Fibroblast of skin of back (primary cell): ENCODE measurements at places on chromosomes 1 and 21.

DNA sequence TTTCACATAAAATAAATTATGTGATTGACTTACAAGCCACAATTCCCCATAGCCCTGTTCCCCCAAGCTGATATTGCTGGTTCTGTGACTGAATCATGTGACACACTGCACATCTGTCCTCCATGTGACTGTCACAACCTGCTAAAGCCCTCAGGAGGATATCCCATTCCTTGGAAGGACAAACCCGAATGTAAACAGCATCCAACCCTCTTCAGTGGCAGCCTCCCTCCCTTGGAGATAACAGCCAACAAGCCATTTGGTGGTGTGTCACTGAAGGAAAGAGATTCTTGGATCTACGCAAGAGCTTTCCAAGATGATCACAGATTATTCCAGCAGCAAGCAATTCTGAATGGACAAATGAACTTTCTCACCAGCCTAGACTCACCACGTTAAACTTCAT lies 153.9 kb upstream of the TIAM1 start:
- DNase-seq: no peak

- no peak for DNase-seq
Observed at GRCh38 chr1:154386643-154387352, 18.3 kb upstream of the IL6R start.

GRCh38 chr1:172818841-172819527 lies 160.1 kb downstream of the FASLG start:
- DNase-seq: no peak

- peak; percentile 89 for DNase-seq
Observed at GRCh38 chr1:33390542-33390941, 40.4 kb downstream of the PHC2 start.

- no peak for DNase-seq
Observed at GRCh38 chr1:47507881-47508701, 70.2 kb downstream of the FOXD2 start.

DNA sequence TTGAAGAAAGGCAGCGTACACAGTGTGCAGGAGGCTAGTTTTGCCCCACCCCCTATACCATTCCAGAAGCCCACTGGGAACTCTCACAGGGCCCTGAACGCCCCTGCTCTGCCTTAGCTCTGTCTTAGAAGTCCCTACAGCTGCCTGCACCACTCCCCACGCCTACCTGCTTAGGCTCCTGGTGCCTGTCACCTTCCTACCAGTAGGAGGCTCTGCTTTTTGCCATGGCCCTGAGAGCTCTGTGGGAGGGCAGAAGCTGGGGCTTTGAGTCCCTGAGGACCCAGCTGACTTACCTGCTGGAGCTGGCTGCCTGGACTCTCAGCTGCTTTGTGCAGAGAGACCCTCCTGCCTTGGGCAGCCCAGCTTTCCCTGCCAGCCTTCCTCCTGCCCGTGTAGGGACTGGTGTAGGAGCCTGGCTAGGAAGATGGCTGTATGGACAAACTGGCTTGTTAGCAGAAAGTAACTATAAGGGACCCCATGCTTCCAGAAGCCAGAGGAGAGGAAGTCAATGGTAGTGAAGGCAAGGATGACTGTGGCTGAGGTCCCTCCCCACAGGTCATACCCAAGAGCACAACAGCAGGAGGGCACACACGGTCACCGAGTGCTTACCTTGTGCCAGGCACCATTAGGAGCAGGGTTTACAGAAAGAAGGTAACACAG lies 9.8 kb upstream of the CELSR2 start:
- DNase-seq: peak; percentile 40

- DNase-seq: no peak
Observed at GRCh38 chr1:5941671-5942070, 50.6 kb downstream of the NPHP4 start.

GRCh38 chr1:154325583-154326545 lies 539 bp downstream of the ATP8B2 start:
- DNase-seq: peak; percentile 92

DNA sequence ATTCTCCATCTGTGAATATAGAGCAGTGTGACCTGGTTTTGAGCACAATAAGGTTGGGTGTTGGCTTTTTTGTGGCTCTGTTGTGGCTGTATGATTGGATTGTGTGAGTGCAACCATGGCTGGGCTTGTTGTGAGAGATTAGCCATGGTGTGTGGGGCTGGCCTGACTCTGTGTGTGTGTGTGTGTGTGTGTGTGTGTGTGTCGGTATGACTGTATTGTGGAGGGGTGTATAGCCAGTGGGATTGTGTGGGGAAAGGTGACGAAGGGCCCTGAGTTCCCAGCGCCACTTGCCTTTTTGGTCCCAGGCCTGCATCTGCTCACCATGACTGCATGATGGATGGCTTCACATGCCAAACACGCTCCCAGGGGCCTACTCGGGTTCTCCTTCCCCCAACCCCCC lies 5.9 kb upstream of the SLC6A9 start:
- no peak for DNase-seq

- DNase-seq: no peak
Observed at GRCh38 chr1:32861904-32862695, 8.6 kb downstream of the FNDC5 start.

- no peak for DNase-seq
Observed at GRCh38 chr1:20072771-20073170, 2.8 kb downstream of the PLA2G5 start.

DNA sequence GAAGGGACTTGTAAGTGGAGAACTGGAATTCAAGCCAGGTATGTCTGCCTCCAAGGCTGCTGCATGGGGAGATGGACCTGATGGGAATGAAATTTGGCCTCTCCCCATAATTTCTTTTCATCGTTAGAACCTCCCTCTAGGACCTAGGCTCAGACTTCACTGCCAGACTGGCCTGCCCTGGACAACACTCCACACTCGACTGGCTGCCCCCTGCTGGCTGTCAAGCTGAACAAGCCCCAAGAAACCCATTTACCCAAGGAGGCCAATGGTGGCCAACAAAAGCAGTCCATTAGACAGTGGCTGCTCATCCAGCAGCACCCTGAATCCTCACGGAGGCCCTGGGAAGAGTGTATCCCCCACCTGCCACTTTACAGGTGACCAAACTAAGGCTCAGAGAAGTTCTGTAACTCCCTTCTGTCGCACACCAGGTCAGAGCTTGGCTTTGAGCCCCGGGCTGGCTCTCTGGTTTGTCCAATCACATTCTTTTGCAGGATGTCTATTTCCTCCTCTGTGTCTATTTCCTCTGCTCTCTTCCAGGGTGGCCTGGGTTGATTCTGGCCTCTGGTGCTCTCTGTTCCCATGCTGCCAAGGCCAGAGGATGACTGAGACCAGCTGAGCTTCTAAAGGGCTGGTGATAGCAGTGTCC lies 3.8 kb downstream of the RNF186 start:
- peak; percentile 41 for DNase-seq

GRCh38 chr1:53111073-53111556 lies 31.3 kb downstream of the SLC1A7 start:
- DNase-seq: peak; percentile 79

DNA sequence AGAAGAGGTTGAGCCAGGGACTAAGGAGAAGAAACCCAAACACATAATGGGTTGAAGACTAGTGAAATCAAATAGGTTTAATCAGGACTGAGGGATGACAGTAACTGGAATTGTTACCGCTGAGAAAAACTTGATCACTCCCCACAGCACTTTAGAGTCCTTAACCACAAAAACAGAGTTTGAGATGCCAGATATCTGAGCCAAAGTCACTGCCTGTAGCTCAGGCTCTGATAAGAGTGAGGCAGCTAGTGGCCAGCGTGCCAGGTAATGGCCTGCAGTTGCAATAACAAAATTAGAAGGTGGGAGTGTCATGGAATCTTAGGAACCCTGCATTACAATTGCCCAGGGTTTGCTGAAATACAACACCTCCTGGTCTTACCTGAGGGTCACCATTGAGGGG lies 48.0 kb downstream of the PRKAB2 start:
- no peak for DNase-seq

DNA sequence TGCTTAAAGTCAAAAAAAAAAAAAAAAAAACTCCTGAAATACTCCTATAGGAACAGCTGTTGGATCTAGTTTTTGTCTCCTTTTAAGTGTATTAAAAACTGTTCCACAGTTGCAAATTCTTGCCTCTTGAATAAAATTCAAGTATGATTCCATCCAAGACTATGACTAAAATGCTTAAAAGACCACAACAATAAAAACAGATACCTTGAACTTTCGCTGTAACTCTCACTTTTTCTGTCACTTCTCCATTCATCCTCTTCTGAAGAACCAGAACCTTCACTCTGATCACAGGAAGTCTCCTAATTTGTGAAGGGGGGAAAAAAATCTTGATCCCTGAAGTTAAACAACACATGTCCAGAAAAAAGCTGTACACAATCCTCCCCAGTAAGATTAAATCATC lies 55.0 kb upstream of the PSMG1 start:
- DNase-seq: peak; percentile 7

DNA sequence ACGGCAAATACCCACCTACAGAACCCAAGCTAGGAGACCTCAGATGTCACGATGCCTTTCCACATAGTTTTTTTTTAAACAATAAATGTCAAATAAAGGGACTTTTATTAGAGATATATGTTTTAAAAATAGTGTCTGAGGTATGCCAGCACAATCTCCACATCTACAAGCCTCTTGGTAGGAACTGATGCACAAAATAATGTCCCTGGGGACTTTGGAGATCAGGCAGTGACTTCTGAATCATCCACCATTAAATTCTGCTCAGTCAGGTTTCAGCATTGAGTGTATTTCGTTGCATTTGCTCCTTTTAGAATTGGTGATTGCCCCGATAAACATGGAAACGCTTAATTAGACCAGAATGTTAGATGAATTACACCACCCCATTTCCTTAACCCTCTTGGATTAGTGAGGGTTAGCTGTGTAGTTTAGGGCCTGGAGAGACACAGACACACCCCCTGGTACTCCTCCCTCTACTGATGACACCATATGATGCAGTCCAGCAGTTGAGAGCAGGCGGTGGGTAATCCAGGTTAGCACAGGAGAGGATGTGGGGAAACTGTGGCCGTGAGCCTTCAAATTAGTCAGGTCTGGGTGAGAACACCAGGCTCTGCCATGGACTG lies 33.6 kb downstream of the LGR6 start:
- DNase-seq: peak; percentile 38

DNA sequence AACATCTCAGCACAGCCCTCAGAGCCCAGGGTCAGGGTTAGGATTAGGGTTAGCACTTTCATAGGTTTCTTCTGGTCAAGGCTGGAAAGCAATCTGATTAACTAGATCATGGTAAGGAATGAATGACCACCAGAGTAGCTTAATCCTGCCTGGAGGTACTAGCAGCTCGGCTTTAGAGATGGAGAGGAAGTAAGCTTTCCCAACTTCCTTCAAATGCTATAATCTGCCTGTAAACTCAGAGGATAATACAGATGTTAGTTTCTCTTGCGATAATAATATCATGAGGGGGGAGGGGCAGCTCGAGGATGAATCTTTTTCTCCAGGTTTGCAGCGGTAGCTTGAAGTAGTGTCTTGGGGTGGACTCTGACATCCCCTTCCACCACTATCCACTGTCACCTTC lies 194.9 kb downstream of the HIVEP3 start:
- no peak for DNase-seq
